ENCODE measurements at places on chromosomes 7 and 10.

- peak; percentile 74 for DNase-seq
Measured at GRCh38 chr7:77538281-77539212, 1.5 kb downstream of the PTPN12 start.

GRCh38 chr10:8473205-8473604 lies 418.7 kb downstream of the GATA3 start:
- DNase-seq = no peak

- no peak for DNase-seq
Measured at GRCh38 chr7:32943252-32944030, 13.8 kb upstream of the FKBP9 start.

DNA sequence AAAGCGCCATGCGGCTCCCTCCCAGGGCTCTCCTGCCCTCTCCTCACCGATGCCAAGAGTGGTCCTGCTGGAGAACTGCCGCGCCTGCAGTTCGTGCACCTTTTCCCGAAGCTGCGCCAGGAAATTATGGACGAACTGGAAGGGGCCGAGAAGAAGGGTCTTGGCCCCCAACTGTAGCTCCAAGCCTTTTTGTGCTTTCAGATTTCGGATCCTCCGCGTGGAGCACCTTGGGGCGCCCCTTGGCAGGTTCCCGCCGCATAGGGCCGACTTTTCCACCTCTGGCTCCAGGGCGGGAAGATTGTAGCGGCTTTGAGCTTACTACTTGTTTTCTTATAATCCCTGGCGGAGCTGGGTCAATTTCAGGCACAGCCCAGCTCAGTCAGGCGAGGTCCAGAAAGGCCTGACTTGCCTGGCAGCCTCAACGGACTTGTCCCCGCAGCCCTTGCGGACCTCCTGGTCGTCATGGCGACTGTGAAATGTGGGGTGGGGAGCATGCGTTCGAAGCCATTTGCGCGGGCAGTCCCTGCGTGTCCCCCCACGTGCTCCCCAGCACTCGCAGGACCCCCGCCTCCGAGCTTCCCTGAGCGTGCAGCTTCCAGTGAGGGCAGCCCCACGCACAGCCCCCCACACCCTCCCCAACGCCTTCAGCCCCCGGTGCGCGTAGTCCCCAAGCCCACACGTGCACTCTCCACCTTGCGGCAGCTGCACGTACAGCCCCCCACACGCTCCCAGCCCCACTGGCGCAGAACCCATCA lies 129.9 kb downstream of the KBTBD2 start:
- DNase-seq = no peak

DNA sequence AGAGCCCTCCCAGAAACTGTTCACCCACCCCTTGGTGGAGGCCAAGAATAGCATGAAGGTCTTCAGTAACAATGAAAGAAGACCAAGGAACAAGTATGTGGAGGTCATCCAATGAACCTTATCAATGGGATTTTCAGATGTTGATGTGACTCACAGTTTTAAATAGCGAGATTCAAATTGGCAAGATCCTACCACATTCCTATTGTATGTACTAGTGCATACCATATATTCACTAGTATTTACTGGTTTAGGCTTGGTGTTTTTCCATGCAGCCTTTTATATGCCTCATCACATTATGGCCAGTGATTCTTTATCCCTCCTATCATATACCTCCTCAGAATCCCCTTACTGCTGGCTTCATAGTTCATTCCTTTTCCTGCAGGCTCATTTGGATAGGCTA lies 54.4 kb downstream of the ITGB8 start:
- no peak for DNase-seq

GRCh38 chr10:16585103-16585502 lies 63.4 kb upstream of the C1QL3 start:
- no peak for DNase-seq

- no peak for DNase-seq
Measured at GRCh38 chr10:62024026-62024701, 122.7 kb downstream of the ARID5B start.

- no peak for DNase-seq
Measured at GRCh38 chr7:3067606-3068380, 24.1 kb upstream of the CARD11 start.

DNA sequence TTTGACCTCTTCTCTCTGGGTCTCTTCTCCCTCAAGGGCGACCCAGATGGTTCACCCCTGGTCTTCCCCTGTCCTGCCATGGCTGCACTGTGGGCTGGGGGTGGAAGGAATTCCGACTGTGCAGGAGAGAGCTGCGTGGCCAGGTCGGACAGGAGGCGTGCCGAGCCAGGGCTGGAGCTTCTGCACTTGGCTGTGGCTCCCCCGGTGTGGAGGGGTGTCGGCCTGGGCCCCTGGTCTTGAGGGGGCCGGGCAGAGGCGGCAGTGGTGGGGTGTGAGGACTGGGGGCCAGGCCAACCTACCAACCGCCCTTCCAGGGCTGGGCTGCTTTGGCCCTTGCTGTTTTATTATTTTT lies 74.9 kb upstream of the SHH start:
- no peak for DNase-seq

DNA sequence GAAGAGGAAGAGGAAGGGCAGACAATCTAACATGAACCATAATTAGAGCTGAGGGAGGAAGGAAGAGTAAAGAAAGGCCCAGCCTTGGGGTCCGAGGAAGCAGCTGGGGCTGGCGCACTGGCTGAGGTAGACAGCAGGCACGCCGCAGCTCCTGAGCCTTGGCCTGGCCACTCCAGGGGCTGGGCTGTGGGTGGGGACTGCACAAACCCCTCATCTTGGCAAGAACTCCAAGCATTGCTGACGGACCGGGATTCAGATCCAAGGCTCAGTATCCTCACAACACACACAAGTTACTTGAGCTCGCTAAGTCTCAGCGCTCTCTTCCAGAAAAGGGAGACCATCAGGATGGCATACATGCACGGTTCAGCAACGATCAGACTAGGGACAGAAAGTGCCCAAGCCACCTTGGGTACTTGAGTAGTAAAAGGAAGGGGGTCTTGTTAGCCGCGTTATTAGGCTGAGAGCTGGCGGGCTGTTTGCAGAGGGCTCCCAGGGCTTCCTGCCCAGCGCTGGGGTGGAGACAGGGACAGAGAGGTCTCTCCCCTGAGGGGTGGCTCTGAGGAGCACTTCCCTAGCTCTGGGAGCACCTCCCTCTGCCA lies 4.5 kb downstream of the TNS3 start:
- no peak for DNase-seq

DNA sequence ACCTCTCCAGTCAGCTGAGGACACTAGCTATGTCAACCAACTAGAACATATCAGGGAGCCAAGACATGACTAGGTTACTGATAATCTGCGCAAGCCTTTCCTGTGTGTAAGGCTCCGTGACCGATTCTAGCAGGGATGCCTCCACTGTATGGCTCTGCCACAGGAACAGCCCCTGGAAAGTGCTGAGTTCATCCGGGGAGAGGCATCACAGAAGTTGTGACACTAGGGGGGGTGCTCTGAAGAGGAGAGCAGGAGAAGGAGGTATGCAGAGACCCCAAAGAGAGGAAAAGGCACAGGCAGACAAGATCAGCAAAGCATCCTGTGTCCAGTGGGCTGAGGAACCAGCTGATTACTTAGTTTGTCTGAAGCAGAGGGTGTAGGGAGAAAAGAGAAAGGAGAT lies 13.5 kb downstream of the UPP1 start:
- no peak for DNase-seq

DNA sequence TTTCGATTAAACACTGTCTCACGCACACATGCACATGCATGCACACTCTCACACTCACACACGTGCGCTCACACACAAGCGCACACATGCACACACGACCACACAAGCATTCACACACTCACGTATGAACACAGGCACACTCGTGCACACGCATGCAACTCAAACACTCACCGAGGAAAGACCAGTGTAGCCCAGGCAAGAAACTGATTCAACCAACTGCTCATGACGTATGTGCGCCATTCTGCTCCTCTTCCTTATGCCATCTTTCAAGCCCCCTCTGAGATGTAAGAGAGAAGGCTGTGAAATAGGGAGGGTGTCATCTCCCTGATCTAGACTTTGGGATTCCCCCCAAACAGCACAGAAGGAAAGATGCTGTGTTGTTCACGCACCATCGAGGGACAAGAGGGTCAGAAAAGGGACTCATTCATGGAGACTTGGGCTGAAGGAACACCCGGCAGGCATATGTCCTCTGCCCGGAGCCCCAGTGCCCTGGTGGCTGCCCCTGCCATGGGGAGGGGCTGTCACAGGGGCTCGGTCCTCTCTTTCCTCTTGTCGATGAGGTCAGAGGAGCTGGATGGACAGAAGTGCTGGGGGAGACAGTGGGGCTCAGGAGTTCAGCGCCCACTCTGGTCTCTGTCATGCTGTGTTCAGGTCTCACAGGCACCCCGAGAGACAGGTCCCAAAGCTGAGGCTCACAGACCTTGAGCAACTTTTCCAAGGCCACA lies 130.1 kb upstream of the SHH start:
- DNase-seq = no peak

GRCh38 chr7:137421366-137421765 lies 77.8 kb upstream of the PTN start:
- DNase-seq = peak; percentile 20

- DNase-seq = no peak
Measured at GRCh38 chr10:98351831-98352402, 63.1 kb downstream of the PYROXD2 start.
